ENCODE measurements at places on chromosomes 2 and 18. TPM values are rescaled to one million over a fixed set of nuclear protein-coding genes. Genes with fewer than 3 reads are reported as not detected.
A peak's percentile ranks its signal among the peaks of the same experiment; 100 is the strongest.

- DNase-seq: no peak
Observed at GRCh38 chr2:238065071-238065846, 4.5 kb downstream of the SCLY start.

DNA sequence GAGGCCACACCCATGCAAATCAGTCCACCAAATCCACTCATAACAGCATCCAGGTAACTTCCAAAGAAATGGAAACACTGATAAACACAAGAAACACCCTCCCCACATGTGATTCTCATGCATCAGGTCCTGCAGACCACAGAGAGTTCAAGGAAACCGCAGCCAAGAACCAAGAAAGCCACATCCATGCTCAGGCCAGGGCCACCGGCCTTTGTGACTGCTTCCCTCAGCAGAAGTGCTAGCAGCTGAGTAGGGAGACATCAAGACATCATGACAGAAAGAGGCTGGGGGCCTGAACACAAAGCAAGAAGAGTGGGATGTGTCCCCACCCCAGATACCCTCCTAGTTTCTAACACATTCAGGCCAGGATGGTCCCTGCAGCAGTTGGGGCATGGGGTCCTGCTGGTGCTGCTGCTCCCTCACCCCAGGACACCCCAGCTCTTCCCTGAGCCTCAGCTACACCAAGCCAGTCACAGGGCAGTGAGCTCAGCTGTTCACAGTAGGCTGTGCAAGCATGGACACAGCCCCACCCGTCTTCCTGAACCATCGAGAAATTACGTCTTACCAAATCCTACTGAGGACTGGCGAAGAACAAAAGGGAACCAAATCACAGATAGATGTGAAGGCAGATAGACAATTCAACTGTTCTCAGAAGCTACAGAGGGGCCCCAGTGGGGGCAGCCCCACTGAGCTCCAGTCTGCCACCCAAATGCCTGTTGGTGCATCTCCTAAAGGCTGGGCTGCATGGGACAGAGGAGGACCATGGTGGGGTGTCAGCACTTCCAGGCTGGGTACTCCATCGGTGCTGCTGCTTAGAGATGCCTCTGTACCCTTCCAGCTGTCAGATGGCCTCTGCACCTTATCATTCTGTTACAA is 60.9 kb downstream of the HDAC4 start:
- DNase-seq: no peak

DNA sequence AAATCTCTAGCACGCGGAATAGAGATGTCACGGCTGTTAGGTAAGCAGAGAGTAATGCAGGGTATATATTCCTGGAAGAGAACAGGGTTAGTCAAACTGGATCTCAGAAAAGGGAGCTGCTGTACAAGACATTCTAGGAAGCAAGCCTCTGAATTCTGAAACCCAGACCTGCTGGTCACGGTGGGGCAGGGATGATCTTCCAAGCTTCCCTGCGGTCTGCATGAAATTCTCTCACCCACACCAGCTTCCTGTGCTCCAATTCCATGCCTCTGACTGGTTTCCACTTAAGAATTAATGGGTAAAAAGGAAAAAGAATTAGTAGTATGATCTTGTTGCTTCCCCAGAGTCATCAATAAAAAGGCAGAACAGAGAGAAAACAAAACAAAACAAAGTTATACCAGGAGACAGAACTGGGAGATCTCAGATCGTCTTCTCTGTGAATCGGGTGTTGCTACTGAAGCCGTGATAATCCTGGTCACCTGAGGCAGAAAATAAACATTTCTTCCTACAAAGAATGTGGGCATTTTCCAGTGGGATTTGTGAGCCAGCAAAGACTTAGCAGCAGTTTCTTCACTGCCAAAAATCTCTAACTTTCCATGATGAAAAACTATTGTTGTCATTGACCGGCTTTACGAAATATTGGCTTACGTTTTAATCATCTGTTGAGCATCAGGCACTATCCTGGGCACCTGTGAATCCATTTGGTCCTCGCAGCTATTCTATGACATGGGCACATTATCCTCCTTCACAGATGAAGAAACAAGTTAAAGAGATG is 5.3 kb upstream of the CYP27C1 start:
- DNase-seq: no peak

- DNase-seq: no peak
Observed at GRCh38 chr2:198385856-198386255, 581.5 kb downstream of the PLCL1 start.

- no peak for DNase-seq
Observed at GRCh38 chr2:222535477-222535876, 111.1 kb downstream of the SGPP2 start.

DNA sequence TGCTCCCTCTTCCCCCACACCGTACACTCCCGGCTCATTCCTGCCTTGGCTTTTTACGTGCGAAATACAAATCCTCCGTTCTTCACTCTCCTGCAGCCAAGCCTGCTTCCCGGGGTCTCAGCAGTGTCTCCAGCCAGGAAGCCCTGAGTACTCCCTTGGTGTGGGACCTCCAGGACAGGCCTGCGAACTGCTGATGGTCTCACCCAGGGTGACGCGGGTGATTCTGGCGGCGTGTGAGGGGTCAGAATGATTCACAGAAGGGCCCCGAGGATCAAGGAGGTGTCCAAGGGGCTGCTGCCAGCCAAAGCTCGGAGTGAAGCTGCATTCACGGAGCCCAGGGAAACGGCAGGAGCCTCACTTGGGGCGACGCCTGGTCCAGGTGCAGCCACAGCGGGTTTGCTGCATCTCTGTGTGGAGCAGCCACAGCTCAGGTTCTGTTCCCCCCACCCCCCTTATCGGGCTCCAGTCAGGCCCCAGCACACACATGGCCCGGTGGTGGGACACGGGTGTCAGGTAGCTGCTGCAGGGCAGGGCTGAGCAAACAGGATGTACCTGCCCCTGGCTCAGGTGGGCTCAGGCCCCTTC is 337.7 kb upstream of the MYT1L start:
- no peak for DNase-seq

GRCh38 chr2:64792995-64793639 is 139.4 kb upstream of the SERTAD2 start:
- no peak for DNase-seq

DNA sequence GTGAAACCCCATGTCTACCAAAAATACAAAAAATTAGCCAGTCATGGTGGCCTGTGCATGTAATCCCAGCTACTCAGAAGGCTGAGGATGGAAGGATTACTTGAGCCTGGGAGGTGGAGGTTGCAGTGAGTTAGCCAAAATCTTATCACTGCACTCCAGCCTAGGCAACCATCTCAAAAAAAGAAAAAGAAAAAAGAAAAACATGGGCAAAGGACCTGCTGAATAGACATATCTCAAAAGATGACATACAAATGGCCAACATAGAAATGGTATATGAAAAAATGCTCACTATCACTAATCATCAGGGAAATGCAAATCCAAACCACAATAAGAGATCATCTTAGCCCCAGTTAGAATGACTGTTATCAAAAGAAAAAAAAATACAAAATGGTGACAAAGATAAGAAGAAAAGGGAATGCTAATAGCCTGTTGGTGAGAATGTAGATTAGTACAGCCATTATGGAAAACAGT is 1.4 kb upstream of the TGOLN2 start:
- no peak for DNase-seq

DNA sequence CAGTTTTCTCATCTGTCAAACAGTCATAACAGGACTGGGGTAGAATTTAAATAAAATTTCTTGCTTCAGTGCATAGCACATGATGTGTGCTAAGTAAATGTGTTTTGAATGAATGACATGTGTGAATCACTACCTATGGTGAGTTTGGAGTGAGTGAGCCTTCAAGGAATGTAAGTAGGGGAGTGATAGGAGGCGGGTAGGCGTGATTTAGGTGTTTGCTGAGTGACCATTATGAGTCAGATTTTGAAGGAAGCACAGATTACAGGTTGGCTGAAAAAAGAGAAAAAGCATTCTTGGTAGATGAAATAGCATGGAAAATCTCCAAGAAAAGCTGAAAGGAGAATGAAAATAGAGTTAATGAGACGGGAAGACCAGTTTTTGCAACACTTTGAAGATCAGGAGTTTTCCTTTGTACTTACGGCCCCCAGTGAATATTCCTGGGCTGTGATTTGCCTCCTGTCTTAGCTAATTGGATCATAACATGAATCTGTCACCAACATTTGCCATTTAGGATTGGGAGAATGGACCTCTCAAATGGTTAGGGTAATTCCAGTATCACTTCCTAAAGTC is 136.9 kb upstream of the GATA6 start:
- DNase-seq: peak; percentile 68

DNA sequence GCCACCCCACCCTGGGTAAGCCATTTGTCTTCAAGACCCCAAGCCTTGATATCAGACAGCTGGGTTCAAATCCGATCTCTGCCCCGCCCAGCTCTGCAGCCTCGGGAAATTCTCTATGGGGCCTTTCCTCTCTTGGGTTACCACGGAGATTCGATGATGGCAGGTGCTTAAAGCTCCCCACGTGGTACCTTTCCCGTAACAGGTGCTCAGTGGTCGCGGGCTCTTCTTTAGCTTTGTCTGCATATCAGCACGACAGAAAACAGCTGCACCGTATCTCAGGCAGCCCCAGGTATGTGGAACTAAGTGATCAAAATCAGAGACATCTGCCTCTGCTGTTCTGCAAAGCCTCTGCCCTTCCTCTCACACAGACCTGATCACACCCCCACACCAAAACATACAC is 37.4 kb downstream of the TTC32 start:
- no peak for DNase-seq

- no peak for DNase-seq
Observed at GRCh38 chr2:170820757-170821530, 4.3 kb downstream of the GAD1 start.

DNA sequence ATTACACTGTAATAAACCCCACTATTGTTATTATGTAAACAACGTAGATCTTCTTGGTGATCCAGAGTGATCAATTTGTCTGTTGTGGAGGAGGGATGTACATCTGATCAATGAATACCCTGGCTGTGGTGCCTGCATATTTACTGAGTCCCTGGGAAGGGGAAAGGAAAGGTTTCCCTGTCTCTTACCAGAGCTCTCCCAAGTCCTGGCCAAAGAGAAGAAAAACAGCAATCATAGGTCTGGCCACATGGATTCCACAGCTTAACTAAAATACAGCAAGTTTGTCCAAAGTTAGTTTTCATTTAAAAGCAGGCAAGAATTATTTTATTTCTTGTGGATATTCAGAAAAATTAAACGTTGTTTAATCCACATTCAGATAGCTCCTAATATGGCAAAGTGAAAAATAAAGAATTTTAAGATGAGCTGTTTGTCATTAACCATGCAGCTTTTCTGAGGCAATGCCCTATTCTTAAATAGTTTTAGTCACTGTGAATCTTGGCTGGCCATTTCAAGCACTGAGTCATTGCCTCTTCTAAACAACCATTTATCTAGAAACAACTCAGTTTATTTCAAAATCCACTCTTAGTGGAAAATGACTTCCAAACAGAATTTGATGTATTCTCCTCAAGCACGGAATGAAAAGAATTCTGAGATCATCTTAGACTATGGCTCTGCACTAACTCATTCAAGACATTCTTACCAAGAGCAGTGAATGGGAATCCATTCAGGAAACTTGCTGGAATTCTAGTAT is 1004.4 kb upstream of the CDH2 start:
- no peak for DNase-seq

- DNase-seq: peak; percentile 89
Observed at GRCh38 chr2:70919672-70920366, 15.9 kb upstream of the ATP6V1B1 start.

DNA sequence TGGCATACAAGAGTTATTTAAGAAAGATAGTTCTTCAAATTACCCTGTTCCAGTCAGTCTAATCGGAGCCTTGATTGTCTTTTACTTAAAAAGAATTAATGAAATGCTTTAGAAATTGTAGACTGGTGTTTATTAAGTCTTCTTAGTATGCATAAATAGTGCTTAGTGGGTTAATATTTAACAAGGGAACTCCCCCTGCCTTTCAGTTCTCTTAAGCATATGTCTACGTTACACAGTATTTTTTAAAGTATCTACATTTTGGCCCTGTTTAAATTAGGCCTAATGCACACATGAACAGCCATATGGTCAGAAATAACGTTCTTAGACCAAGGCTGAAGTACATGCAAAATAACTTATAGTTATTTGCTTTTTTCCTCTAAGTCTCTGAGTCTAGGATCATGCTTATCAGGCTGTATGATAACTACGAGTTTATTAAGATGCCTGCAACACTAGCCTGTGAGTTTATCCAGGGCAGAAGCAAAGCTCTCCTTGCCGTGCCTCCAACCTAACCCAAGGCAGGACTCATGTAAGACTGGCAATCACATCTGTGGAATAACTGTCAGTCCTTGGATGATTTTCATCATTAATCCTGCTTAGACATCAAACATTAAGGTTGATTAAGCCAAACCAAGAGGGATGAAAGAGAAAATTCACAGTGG is 6.7 kb downstream of the BCL2 start:
- no peak for DNase-seq

- DNase-seq: no peak
Observed at GRCh38 chr2:140440815-140441214, 1660.6 kb upstream of the NXPH2 start.

DNA sequence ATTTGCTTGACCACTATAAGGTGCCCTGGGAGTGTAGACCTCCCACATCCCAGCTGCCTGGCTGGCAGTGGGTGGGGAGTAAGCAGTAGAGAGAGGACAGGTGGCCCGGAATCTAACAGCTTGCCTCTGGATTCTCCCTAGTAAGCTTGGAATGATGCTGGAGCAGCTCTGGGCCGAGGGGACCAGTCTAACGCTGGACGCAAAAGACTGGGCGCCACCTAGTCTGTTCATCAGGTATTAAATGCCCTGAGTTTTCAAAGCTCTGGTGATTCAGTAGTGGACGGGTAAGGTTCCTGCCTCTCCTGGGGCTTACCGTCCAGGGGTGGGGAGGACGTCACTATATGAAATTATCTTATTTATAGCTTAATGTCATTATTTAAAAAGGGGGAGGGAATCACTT is 648 bp upstream of the LYPD6B start:
- peak; percentile 44 for DNase-seq

- DNase-seq: no peak
Observed at GRCh38 chr2:158735822-158736580, 59.1 kb upstream of the DAPL1 start.

- peak; percentile 24 for DNase-seq
Observed at GRCh38 chr18:38606841-38607240, 1041.2 kb upstream of the CELF4 start.

DNA sequence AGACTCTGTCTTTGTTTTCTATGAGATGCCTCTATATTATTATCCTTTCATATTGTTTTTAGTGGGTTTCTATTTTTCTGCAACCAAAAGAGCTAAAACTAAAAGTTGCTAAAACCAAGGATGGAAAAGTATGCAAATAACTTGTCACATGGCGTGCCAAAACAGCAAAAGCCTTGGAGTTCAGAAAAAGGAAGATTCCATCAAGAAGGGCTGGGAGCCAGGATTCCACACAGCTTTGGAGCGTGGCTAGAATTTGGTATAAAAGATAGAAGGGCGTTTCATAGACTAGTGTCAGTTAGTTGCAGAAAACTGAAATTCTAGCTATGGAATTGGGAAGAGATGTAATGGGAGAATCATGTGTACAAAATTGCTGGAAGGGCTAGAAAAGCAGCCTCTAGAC is 4.1 kb downstream of the SCYGR1 start:
- no peak for DNase-seq

- DNase-seq: no peak
Observed at GRCh38 chr2:54599914-54600313, 123.5 kb upstream of the EML6 start.

GRCh38 chr18:35888329-35888728 is 84.2 kb upstream of the RMP24 start:
- DNase-seq: no peak

Gene PLGLB2
- 0.92 TPM for total RNA-seq

Gene RASGRP3
- 19.8 TPM for total RNA-seq

Gene IL1F10
- not detected for total RNA-seq

Gene HNRNPLL
- 76.2 TPM for total RNA-seq

Gene AKAIN1
- total RNA-seq: not detected

Gene SCYGR4
- not detected for total RNA-seq

Gene SFXN5
- total RNA-seq: 13.5 TPM

Gene PKDCC
- 228 TPM for total RNA-seq

Gene KCNS3
- total RNA-seq: 10.5 TPM

Gene MARCHF4
- not detected for total RNA-seq

Gene MEIS1
- 92.6 TPM for total RNA-seq
